Pancreas (tissue), 10 donors: ENCODE measurements at places on chromosomes 3 and 15.

GRCh38 chr3:26406636-26407035 is 215.9 kb upstream of the LRRC3B start:
- no peak overlapping the region for H3K4me3 ChIP-seq
- H3K36me3 ChIP-seq, result no peaks in the 10 kb centered on the region
- no peaks in the 10 kb centered on the region for H3K27me3 ChIP-seq
- H3K27ac ChIP-seq, result no peak overlapping the region

DNA sequence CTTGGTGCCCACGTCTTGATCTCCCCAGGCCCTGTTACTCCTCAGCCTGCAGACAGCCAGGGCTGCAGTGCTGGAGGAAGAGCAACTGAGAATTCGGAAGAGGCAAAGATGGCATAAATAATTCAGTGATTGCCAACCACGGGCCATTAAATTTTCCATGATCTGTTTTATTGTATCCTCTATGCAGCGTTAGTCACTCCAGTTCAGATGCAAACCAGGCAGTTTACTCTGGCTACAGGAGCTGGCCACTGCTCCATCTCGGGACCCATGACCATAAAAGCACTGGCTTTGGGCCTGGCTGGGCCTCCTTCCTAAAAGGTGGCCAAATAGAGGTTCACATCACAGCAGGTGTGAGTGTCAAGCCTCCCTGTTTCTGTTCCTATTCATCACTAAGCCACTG is 137.6 kb upstream of the TLE3 start:
- no peak for DNase-seq
- no peaks in the 10 kb centered on the region for H3K27me3 ChIP-seq
- no peaks in the 10 kb centered on the region for H3K4me1 ChIP-seq
- H3K27ac ChIP-seq, result no peak overlapping the region
- H3K4me3 ChIP-seq, result no peak overlapping the region

DNA sequence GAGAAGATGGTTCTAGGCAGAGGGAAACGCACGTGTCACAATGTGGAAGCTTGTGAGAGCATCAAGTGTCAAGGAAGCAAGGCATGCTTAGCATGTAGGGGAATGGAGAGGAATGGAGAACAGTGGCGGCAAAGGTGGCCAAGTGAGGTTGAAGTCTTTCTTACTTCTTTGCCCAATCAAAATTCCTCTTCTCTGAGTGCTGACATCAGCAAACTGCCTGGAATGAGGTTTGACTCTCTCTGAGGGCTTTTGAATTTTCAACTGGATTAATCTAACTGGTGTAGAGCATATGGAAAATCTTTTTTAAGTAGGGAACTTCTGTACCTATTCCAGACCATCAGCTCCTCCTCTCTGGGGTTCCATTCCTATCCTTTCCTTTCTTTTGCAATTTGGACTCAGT is 61.9 kb upstream of the BNC1 start:
- no peaks in the 10 kb centered on the region for H3K36me3 ChIP-seq
- H3K27ac ChIP-seq, result no peak overlapping the region
- H3K4me1 ChIP-seq, result no peaks in the 10 kb centered on the region
- no peaks in the 10 kb centered on the region for H3K27me3 ChIP-seq
- no peak for DNase-seq
- no peak overlapping the region for H3K4me3 ChIP-seq

- DNase-seq, result peak; percentile 55
- no peaks in the 10 kb centered on the region for H3K4me1 ChIP-seq
- H3K27ac ChIP-seq, result no peak within 1 kb of the TSS
- no peaks in the 10 kb centered on the region for H3K36me3 ChIP-seq
- peak within 1 kb of the TSS; percentile 54 for H3K4me3 ChIP-seq
- peaks cover 3% of the 10 kb centered on the region for H3K27me3 ChIP-seq
These were observed at the start of gene ANKDD1A for GRCh38 chr15:64911311-64912186. TSS of gene ANKDD1A (plus strand) at chr15:64911902. CDS start at chr15:64911931, 29 bp downstream.

DNA sequence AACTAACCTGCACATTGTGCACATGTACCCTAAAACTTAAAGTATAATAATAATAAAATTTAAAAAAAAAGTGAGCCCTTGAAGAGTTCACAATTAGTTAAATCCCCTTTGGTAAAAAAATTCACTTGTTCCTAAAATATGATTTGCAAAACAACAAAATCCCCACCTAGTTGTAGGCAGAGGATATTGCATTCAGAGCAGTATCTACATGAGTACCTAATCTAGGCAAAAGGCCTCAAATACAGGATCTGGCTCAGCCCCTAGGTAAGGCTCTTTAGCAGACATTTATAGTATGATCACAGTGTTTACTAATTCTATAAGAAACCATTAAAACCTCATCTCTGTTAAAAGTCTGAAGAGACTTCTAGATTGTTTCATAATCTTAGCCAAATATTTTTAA is 89.3 kb upstream of the CCDC80 start:
- no peaks in the 10 kb centered on the region for H3K27me3 ChIP-seq
- H3K4me3 ChIP-seq, result no peak overlapping the region
- H3K4me1 ChIP-seq, result no peaks in the 10 kb centered on the region
- no peaks in the 10 kb centered on the region for H3K36me3 ChIP-seq
- no peak for DNase-seq

- H3K4me1 ChIP-seq, result no peaks in the 10 kb centered on the region
- no peaks in the 10 kb centered on the region for H3K27me3 ChIP-seq
- no peak for DNase-seq
- H3K27ac ChIP-seq, result no peak overlapping the region
These were observed 25.6 kb upstream of the KBTBD12 start for GRCh38 chr3:127889461-127889863.

GRCh38 chr15:91866971-91867372 is 13.5 kb downstream of the SLCO3A1 start:
- H3K27ac ChIP-seq, result peak overlapping the region; percentile 50
- no peak for DNase-seq
- no peaks in the 10 kb centered on the region for H3K36me3 ChIP-seq
- H3K4me3 ChIP-seq, result no peak overlapping the region
- no peaks in the 10 kb centered on the region for H3K27me3 ChIP-seq

- no peaks in the 10 kb centered on the region for H3K36me3 ChIP-seq
- DNase-seq, result no peak
- no peak overlapping the region for H3K27ac ChIP-seq
- no peaks in the 10 kb centered on the region for H3K27me3 ChIP-seq
- H3K4me3 ChIP-seq, result no peak overlapping the region
These were observed 42.9 kb downstream of the ARNT2 start for GRCh38 chr15:80447077-80447476.

DNA sequence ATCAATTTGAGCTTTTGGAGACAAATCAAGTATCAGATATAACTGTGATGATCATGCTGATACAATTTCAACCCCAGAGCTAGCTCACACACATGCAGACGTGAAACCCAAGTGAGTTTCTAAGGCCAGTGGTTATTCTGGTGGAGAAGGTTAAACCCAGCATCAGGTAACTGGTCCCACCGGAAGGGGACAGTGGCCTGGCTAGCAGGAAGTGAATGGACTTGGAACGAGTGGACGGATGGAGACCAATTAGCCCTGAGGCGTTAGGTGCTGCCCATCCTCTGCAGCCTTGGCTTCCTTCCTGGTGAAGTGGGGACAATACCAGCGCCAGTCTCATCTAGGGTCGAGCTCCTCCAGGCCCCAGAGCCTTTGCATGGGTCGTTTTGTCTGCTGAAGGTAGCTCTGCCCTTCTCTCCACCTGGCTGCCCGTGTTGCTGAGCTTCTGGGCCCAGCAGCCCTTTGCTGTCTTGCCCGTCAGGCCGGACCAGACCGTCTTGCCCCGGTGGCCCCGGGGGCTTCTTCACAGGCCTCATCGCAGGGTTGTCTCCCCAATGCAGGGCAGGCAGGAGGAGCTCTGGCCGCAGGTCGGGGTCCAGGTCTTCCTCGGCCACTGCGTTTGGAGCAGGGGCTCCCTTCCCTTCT is 915 bp upstream of the KCTD6 start:
- no peaks in the 10 kb centered on the region for H3K36me3 ChIP-seq
- peak overlapping the region; percentile 75 for H3K4me3 ChIP-seq
- no peaks in the 10 kb centered on the region for H3K27me3 ChIP-seq
- peak overlapping the region; percentile 46 for H3K27ac ChIP-seq
- DNase-seq, result peak; percentile 21

DNA sequence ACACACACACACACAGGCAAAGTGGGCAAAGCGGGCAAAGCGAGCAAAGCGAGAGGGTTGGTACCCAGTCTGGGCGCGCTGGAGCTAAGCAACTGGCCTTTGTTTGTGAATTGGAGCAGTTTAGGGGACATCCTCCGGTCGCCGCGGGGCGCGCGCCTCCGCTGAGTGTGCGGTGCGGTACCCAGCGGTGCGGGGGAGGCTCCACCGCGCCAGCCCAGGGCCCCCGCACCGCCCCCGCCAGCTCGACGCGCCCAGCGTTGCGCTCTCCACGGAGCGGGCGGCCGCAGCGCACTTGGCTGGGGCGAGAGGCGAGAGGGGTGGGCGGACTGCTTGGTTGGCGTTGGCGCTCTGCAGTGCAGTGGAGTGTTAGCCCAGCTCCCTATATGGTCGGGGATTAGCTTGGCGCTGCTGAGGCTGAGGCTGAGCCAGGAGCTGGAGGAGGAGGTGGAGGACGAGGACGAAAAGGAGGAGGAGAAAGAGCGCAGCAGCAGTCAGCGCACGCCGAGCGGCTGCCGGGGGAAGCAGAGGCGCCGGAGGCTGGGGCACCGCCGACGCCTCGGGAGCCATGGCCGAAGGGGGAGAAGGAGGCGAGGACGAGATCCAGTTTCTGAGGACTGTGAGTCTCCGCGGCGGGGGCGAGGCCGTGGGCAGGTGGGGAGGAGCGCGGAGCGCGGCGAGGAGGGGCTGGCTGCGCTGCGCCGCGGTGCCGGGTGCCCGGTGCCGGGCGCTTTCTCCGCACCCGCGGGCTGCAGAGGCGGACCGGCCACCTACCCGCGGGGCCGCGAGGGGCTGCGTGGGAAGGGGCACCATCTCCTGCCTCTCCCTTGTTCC is at the start of gene RYR3:
TSS of gene RYR3 (plus strand) at position 487 of the 831 bp plus-strand sequence. CDS start at position 566, 79 bp downstream.
- no peak within 1 kb of the TSS for H3K27ac ChIP-seq
- H3K36me3 ChIP-seq, result no peaks in the 10 kb centered on the region
- no peak within 1 kb of the TSS for H3K4me3 ChIP-seq
- DNase-seq, result no peak
- H3K4me1 ChIP-seq, result no peaks in the 10 kb centered on the region
- no peaks in the 10 kb centered on the region for H3K27me3 ChIP-seq

DNA sequence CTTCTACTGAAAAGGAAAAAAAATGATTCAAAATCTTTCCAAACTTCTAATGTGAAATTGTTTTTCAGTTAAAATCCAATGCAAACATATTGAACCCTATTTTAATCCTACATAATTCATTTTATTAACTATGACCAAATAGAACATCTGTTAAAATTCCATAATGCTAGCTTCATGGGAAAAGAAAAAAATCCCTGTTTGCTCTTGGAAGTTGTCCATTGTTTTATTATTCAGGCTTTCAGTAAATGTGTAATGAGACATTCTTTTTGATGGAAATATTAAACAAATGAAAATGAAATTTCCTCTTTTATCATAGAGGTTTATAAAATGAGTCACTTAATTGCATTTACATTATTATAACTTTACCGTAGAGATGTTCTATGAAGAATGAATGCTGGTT is 49.5 kb downstream of the SLC25A26 start:
- DNase-seq, result no peak
- H3K4me3 ChIP-seq, result no peak overlapping the region
- H3K27ac ChIP-seq, result no peak overlapping the region
- no peaks in the 10 kb centered on the region for H3K36me3 ChIP-seq
- no peaks in the 10 kb centered on the region for H3K27me3 ChIP-seq
- peaks cover 4% of the 10 kb centered on the region for H3K4me1 ChIP-seq

GRCh38 chr3:141403576-141403975 is 35.3 kb downstream of the ZBTB38 start:
- no peak overlapping the region for H3K27ac ChIP-seq
- no peaks in the 10 kb centered on the region for H3K27me3 ChIP-seq
- peak overlapping the region; percentile 72 for H3K4me3 ChIP-seq
- H3K4me1 ChIP-seq, result peaks cover 37% of the 10 kb centered on the region
- DNase-seq, result no peak

DNA sequence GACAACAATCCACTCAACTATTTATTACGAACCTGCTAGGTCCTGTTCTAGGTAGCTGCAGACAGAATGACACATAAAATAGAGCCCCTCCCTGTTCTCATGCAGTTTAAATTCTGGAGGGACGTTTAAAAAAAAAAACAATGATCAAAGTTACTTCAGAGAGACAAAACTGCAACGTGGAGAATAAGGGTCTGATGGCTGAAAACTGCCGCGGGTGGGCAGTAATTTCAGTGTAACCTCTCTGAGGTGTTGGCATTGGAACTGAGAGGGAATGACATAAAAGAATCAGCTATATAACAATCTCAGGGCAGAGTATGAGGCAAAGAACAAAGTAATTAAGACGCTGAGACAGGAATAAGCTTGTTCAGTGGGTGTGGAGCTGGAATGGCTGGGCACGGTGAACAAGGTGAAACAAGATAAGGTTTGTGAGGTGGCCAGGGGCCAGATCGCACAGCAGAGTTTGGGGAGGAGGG is 19.5 kb downstream of the TBL1XR1 start:
- no peak overlapping the region for H3K27ac ChIP-seq
- H3K4me3 ChIP-seq, result no peak overlapping the region
- H3K36me3 ChIP-seq, result no peaks in the 10 kb centered on the region
- H3K27me3 ChIP-seq, result no peaks in the 10 kb centered on the region
- peaks cover 8% of the 10 kb centered on the region for H3K4me1 ChIP-seq
